ENCODE measurements at places on chromosomes 7 and 10.
A peak's percentile ranks its signal among the peaks of the same experiment; 100 is the strongest.

- no peak for DNase-seq
Observed at GRCh38 chr10:27223964-27224363, 16.6 kb downstream of the ACBD5 start.

GRCh38 chr7:37289367-37289766 is 159.3 kb downstream of the ELMO1 start:
- no peak for DNase-seq

GRCh38 chr10:49404321-49404878 is 8.5 kb upstream of the DRGX start:
- no peak for DNase-seq

- DNase-seq, result no peak
Observed at GRCh38 chr10:19031763-19032162, 16.8 kb upstream of the MALRD1 start.

DNA sequence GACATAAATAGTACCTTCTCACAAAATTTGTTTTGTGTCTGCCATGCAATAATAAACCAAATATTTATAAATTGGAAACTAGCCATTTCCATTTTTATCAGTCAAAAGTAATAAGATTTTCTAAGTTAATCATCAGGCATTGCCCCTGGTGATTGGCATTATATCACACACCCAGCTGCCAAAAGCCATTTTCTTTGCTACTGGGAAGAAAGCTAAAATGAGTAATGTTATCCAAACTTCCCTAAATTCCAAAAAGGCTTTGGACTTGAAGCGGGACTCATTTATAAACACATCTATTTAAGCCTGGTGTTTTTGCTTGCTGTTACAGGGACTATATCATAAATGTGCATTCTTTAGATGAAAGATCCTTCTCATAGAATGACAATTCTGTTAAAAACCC is 86.0 kb downstream of the AKR1D1 start:
- DNase-seq, result no peak

GRCh38 chr10:122733443-122733842 is 33.8 kb upstream of the C10orf120 start:
- DNase-seq, result no peak

- no peak for DNase-seq
Observed at GRCh38 chr7:82542665-82543064, 99.1 kb upstream of the CACNA2D1 start.

DNA sequence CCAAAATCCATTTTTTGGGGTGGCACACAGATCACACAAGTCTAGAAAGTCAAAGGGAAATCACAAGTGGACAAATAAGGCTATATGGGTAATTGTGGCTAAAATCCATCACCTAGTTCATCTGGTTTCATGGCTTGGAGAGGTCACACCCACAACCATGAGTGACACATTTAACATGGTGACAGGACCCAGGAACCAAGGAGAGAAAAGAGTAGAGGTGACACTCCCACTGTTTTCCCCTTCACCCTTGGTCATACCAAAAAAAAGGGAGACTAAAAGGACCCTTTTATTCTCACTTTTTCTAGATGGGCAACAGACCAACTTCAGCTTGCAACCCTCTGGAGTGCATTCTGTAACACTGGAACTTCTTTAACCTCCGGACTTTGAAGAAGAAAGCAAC is 46.2 kb upstream of the ZNF107 start:
- no peak for DNase-seq

GRCh38 chr10:74343804-74344203 is 192.8 kb downstream of the ADK start:
- DNase-seq, result no peak

DNA sequence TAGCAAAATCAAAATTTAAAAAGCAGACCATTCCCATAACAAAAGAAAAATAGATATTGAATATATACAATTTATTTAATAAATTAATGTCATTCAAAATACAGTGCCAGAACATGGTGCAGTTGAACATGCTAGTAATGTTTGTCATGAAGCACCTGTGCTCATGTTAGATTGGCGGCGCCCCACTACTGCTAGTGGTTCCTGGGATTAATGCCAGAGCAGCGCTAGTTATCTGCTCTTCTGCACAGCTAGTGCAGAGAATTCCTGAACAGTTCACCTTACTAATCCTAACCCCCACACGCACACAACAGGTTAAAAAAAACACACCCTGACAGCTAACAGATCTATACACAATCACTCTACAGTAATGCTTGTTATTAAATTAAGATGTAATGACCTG is 23.4 kb downstream of the KBTBD2 start:
- DNase-seq, result no peak

DNA sequence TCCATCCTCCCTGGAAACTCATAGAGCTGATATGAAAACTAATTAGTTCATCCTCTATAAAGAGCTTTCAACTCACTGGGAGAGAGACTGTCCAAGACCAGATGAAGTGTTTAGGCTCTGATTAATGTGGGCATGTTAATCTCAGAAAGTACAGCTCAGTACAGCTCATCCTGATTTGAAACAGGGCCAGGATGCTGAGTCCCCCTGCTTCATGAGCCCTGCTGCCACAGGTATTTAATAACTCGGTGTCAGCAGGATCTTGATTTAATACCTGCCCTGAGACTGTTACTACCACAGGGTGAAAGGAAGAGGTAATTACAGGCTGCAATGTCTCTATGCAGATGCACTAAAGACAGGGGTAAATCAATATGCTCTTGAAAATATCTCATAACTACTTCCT is 10.8 kb downstream of the LMOD2 start:
- DNase-seq, result no peak

DNA sequence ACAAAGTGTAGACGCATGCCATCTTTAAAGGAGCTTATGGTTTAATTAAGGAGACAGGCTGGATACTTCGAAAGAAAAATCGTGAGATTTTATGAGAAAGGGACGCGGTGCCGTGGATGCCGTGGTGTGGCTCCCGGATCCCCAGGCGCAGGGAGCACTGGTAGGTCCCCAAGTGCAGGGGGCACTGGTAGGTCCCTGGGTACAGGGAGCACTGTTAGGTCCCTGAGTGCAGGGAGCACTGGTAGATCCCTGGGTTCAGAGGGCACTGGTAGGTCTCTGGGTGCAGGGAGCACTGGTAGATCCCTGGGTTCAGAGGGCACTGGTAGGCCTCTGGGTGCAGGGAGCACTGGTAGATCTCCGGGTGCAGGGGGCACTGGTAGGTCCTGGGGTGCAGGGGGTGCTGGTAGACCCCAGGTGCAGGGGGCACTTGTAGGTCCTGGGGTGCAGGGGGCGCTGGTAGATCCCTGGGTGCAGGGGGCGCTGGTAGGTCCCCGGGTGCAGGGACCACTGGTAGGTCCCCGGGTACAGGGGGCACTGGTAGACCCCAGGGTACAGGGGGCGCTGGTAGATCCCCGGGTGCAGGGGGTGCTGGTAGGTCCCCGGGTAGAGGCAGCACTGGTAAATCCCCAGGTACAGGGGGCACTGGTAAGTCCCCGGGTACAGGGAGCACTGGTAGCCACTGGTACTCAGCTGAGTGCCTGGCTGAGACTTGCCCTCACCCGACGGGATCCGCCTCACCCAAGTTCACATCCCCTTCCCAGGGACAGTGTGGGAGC is 14.1 kb downstream of the PRKAG2 start:
- no peak for DNase-seq

GRCh38 chr10:74983383-74983782 is 128.1 kb upstream of the SAMD8 start:
- no peak for DNase-seq

- DNase-seq, result no peak
Observed at GRCh38 chr10:84837041-84837812, 508.8 kb downstream of the CCSER2 start.

- DNase-seq, result no peak
Observed at GRCh38 chr10:129831150-129831549, 132.9 kb downstream of the EBF3 start.

DNA sequence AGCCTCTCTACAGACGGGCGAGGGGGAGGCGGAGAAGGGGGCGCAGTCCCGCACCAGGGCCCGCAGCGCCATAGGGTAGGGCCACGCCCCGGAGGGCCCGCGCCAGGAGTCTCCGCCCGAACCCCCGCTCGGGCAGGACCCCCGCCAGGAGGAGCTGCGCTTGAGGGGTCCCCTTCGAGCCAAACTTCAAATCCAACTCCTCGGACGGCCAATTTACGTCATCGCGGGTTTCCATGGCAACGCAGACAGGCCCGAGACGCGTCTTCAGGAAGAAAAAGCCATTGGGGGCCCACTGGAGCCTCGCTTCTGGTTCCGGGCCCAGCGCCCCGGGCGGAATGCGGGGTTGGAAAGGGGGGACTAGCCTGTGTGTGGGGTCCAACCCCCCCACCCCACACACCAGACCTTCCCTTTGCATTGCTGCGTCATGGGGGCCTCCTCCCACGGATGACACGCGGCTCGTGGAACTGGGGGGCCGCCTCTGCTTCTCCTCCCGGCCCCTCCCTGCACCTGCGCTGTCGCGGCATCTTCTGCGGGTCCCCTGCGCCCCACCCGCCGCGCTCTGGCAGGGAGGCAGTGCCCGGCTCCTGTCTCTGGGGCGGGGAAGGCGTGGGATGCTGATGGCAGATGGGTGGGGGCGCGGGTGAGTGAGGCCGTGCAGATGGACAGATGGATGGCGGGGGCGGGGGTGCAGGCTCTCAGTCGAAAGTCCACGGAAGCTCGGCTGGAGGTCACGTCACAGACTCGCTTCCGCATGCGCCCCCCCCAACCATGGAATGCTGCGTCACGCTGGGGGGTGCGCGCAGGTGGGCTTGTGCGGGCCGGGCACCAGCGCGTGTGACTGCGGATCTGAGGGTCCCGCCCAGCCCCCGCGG is 1.2 kb downstream of the CALY start:
- no peak for DNase-seq

- no peak for DNase-seq
Observed at GRCh38 chr7:45680776-45681175, 106.6 kb downstream of the ADCY1 start.

DNA sequence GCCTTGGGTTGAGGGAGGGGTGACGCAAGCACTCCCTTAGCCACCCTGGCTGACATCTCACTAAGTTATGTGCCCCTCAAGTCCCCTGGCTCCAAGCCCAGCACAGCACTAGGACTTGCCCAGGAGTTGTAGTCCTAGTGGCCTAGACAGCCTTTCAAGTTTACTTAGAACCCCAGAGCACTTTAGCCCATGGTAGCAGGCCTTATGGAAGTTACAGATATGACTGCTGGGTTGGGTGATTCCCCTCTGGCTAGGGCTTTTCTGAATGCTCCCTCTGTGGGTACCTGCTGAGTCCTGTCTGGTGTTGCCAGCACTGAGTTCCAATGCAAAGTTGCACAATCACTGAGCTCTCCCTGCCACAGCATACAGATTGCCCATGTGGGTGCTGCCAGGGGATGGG is 83.2 kb downstream of the AHCYL2 start:
- no peak for DNase-seq

DNA sequence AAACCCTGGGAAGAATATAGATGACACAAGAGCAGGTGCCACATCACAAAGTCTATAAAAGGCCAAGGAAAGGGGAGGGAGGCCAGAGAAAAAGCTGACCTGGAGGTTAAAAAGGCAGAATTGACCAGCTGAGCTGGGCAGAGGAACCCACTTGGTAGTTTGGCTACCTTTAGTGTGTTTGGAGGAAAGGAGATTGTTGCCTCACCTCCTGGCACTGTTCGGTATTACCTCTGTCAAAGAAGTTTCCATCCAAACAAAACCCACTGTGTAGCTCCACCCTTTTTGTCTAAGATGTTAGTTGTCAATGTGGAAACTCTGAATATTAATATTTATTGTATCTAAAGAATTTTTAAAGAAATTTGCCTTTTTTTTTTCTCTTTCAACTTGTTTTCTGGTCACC is 23.4 kb downstream of the ENTPD7 start:
- DNase-seq, result no peak

- DNase-seq, result peak; percentile 39
Observed at GRCh38 chr7:28298870-28299518, 113.3 kb upstream of the CREB5 start.

DNA sequence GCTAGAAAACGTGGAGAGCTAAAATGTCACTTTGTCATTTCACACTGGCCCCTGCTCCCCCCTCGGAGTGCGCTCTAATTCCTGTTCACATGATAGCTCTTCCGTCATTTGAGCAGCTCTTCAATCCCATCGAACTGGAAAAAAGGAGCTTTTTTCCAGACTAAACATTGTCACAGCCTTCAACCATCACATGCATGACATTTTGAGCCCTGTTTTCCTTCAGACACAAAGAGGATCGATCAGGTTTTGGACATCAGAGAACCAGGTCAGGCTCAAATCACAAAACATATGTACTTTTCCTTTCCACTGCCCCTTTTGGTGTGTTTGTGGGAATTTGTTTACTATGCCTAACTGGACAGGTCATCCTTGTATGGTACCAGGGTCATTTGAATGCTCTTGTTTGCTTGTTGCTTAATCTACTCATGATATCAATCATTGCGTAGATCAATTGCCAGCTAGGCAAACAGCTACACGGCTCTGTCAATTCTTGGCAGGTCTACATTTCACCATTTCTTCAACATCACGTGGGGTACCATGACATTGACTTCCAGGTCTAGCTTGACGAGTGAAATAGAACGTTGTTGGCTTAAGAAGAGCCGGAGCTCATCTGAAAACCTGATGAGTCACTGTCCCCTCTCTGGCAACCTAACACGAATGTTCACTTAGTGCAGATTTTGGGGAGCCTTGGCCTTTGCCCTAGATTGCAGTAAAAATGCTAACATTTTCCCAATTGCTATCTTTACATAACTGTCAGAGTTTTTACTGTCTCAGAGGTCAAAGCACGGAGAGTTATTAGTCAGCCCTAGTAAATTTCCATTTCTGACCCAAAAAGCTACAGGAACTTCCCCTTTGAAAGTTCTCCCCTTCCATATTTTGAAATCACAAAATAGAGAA is 87.3 kb downstream of the LYZL2 start:
- peak; percentile 45 for DNase-seq

DNA sequence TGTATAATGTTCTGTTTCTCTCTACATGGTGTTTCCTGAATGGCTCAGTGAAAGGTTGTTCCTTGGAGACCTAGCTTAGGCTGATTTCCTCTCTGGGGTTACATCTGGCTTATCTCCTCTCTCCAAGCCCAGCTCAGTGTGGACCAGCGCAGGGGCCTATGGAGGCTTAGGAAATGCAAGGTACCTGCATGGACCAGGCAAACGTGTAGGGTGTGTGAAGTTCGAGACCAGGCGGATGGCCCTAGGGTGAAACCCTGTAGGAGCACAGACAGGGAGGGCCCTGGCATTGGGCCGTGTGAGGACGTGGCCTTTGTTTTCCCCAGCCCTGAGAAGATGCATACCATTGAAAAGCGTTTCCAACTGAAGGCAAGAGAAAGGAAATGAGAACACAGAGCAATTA is 59.0 kb downstream of the DOCK1 start:
- DNase-seq, result no peak

GRCh38 chr7:92997152-92997551 is 120.6 kb downstream of the SAMD9 start:
- DNase-seq, result no peak

DNA sequence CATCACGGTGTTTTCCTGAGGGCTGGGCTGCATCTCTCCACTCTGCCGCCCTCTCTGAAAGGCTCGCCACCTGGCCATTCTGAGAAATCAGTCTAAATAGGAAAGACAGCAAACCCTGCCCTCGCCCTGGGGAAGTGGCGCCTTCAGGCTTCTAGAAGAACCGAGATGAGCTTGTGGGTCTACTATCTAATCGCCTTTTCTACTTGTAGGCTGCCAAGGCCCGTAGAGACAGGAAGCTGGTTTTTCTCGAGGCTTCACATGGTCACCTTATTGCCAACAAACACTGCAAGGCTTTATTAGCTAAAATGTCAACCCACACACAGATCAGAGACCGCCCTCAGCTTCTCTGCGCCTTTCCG is 21.4 kb downstream of the LAT2 start:
- DNase-seq, result no peak

GRCh38 chr10:100370714-100371481 is 23.9 kb downstream of the SCD start:
- peak; percentile 47 for DNase-seq

- DNase-seq, result peak; percentile 25
Observed at GRCh38 chr10:91410638-91411371, 661 bp downstream of the HECTD2 start.
